AG10803 (cell line): ENCODE measurements at places on chromosomes 11 and 22.

DNA sequence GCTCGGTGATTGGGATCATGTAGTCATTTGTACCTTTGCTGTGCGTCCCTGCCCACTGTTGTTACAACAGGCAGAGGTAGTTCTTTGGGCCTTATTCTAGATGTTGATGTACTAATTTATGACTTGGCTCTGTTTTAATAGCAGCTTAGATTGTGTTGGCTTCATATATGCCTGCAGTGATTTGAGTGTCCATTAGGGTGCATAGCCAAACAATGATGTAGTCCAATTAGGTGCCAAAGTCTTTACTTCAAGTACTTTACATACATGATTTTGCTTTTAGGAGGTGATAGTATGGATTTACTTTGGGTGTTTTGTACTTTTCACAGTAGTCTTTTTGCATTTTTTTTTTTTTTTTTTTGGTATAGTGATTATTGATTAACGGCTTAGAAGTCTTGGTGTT, 46.4 kb downstream of the PPP6R3 start:
- no peak for DNase-seq

DNA sequence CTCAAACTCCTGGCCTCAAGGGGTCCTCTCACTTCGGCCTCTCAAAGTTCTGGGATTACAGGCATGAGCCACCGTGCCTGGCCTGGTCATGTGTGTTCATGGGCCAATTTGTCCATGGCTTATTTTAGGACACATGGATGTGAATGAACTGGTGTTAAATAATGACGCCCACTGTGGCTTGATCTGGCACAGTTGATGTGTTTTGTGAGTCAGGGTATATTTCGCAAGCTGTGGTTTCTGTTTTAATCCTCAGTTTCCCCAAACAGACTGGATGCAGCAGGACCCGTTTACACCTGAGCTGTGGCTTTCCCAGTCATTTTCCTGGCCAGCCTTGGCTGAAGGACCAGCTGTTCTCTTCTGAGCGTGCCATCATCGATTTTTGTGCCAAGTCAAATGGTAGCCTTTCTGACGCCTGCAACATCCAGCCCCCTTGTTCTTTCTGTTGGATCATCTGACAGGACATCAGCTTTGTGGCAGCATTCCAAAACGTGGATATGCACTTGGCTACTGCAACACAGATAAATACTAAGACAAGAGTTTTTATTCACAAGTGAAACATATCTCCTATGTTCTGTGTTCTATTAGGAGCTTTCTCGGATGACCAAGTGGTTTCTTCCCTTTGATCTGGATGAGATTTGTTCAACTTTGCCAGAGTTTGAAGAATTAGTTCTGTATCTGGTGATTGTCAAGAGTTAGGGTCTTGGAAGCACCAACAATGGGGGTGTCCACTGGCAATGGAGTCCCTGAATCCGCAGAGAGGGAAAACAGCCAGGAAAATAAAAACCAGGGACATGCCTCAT, 40.0 kb upstream of the SEPTIN5 start:
- DNase-seq = no peak

- DNase-seq = no peak
Observed at GRCh38 chr11:65851811-65852507, 6.0 kb downstream of the CFL1 start.

DNA sequence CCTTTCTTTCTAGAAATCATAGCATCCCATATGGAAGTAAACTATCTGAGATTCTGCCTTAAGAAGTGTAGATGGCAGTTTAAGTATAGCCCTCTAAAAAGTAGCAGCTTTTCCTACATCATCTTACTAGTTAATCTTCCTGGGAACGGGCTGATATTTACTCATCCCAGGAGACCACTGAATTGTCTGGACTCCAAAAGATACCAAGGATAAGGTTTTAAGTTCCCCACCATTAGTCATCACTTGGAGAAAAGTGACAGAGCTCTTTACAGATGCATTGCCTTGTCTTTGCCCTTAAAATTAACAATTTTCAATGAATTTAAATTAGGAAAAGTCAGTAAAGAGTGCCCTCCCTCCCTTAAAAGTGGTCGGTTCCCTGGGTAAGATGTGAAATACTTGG, 129.5 kb downstream of the MAML2 start:
- DNase-seq = peak; percentile 66

DNA sequence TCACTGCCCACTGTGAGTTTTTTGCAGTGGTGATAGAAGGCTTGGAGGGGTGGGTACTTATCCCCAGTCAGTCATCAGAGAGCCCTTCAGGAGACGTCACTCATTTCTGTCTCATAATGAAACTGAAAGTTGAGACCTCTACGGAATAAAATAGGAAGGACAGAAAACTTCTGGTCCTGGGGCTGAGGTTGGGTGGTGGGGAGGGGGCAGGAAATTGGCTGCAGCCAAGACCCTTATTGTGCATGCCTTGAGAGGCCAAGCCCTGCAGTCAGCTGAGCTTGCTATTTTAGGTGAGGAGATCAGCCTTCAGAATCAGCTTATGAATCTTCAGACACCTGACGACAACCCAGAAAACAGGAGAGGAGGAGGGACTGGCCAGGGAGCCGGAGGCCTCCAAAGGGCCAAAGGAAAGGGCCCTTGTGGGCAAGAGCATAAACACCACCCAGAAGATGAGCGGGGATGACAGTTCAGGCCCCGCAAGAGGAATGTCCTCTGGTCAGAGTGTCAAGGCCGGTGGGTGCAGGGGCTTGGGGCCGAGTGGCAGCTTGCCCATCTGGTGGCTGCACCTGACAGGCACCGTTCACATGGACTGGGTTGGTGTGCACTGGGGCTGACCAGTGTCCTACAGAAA, 17.9 kb upstream of the ADA2 start:
- DNase-seq = no peak

- DNase-seq = no peak
Observed at GRCh38 chr11:10580623-10581022, 12.2 kb upstream of the LYVE1 start.

GRCh38 chr22:30488121-30488520, 16.3 kb upstream of the SEC14L3 start:
- DNase-seq = no peak

GRCh38 chr22:26830837-26831236, 173.4 kb downstream of the MIAT start:
- DNase-seq = no peak

- DNase-seq = no peak
Observed at GRCh38 chr11:121538054-121538453, 85.3 kb upstream of the SORL1-AS1 start.

GRCh38 chr22:46433318-46433717, 97.8 kb downstream of the TRMU start:
- no peak for DNase-seq

DNA sequence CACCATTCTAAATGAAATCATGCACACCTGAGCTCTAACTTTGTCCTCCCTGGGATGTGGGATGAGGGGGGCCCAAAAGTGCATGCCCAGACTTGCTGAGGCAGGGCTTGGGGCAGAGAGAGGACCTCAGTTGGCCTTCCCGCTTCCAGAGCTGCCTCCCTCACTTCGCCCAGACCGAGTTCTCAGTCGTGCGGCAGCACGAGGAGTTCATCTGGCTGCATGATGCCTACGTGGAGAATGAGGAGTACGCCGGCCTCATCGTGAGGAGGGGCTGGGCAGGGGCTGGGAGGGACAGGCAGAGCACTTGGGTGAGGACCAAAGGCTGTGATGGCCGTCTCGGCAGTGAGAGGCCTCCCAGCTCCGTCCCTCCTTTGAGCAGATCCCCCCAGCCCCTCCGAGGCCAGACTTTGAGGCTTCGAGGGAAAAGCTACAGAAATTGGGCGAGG, 8.2 kb downstream of the CFL1 start:
- DNase-seq = no peak

DNA sequence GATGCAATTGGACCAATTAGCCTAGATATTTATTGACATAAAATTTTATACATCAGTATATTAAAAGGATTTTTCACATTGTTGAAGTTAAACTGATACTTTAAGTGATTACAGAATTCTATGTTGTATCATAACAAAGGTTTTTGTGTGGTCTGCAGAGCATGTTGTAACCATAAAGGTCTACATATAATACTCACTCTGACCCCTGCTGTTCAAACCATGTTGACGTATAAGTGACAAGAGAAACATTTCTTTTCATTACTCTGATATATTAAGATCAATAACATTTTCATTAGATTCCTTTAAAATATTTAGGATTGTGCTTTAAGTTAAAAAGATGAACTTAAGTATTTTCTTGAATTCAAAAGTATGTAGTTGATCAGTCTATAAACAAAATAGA, 63.9 kb downstream of the GAS2 start:
- no peak for DNase-seq

DNA sequence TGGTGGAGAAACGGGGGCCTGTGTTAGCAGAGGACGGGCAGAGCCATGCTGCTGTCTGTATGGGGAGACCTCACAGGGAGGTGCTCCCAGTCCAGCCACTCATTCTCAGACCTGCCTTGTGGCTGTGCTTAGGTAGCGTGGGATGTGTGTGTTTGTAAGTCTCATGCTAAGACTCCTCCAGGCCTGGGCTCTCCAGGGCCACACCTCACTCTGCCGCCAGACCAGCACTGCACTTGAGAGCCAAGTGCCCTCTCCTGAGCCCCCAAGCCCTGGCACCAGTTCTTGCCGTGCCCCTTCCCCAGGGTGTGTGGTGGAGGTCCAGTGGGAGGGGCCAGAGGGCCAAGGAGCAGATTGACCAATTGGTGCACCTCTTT, 108.8 kb downstream of the BCR start:
- DNase-seq = no peak

DNA sequence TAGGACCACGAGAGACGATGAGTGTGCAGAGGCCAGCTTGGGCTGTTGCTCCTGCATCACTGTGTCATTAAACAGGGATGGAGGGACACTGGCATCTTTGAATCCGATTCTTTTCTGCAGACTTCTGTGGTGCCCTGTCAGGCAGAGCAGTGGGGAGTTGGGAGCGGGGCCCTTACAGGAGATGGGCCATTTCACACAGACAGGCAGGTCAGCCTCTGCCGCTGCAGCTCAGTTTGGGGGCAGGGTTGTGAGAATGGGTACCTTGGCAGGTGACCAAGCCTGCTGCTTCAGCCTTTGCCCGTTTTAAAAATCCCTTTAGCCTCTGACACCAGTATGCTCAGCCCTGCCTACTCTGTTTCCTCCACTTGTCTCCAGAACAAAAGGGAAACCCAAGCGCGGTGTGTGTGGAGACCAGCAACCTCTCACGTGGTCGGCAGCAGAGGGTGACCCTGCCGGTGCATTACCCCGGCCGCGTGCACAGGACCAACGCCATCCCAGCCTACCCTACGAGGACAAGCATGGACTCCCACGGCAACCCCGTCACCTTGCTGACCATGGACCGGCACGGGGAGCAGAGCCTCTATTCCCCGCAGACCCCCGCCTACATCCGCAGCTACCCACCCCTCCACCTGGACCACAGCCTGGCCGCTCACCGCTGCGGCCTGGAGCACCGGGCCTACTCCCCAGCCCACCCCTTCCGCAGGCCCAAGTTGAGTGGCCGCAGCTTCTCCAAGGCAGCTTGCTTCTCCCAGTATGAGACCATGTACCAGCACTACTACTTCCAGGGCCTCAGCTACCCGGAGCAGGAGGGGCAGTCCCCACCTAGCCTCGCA, 12.6 kb downstream of the C22orf31 start:
- DNase-seq = no peak

- no peak for DNase-seq
Observed at GRCh38 chr22:50600538-50600937, at the start of gene MAPK8IP2. Gene MAPK8IP2 (plus strand): TSS chr22:50600793. CDS start chr22:50600819, 26 bp downstream.

- peak; percentile 54 for DNase-seq
Observed at GRCh38 chr11:34243600-34244464, 114.0 kb downstream of the ABTB2 start.

GRCh38 chr11:78248903-78249302, 60.2 kb downstream of the USP35 start:
- no peak for DNase-seq

DNA sequence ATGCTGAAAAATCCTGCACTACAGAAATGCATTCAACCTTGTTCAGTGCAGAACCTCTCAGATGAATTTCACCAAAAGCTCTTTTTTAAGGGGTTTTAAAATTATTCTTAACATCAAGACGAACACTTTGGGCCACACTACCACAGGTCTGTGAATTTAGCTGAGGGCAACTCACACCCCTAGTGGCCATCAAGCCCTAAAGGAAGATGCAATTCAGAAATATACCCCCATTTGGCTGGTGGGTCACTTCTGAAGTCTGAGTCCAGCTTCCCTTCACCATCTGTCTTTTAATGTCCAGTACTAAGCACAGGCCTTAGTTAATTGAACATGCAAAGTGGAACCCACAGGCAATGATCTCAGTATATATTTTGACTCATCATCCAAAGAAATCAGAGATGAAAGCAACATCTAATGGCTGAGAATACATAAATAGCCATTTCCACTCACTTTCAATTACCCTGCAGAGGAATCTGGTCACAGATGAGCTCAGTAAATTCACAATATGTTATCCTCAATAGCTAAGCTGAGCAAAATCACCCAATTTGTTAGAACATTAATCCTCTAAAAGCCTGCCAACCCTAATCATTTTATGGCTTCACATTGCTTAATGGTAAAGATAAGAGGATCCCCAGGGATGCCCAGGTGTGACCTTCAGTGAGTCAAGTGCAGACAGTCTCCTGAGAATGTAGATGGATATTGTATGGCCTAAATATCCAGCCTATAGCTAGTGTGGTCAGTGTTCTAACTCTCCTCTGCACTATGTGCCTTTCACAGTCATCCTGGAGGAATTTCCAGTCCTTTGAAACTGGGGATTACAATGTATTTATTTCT, 50.3 kb downstream of the FAM76B start:
- DNase-seq = no peak

- DNase-seq = no peak
Observed at GRCh38 chr11:125330462-125331325, 165.4 kb downstream of the FEZ1 start.

GRCh38 chr11:33802194-33802950, 28.1 kb upstream of the FBXO3 start:
- DNase-seq = peak; percentile 82

- DNase-seq = peak; percentile 1
Observed at GRCh38 chr11:104705490-104706190, 192.6 kb downstream of the CASP12 start.

DNA sequence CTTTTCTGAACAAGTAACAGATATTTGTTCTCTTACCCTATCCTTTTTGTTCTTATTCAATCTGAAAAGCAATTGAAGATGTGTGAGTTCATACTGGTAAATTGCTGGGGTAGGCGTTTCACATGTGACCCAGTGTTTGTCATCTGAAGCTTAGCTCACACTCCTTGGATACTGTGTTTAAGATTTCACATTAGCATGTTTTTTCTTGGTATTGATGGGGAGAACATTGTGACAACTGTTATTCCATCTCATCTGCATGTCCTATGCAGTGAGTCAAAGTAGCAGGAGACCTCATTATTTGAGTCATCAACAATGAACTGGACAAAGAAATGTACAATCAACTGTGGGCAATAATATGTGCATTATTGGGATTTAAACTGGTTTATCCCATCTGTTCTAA, 691.6 kb upstream of the ANO5 start:
- no peak for DNase-seq

- DNase-seq = peak; percentile 54
Observed at GRCh38 chr22:44325718-44326490, 13.2 kb upstream of the SHISAL1 start.

- DNase-seq = no peak
Observed at GRCh38 chr11:75380716-75381420, 18.4 kb upstream of the RPS3 start.

DNA sequence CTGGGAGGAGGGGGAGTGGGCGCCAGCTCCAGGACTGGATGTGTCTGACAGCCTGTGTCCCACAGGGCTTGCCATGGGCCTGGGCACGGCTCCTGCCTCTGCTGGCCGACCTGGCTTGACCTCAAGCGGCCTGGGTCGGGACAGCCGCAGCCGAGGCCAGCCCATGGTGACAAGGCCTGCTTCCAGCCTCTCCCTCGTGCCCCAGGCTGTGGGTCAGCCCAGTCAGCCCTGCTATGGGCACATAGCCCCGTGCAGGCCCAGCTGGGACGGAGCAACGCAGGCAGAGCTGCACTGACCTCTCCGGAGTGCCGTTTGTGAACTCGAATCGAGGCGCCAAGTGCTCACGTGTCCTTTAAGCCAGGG, 17.9 kb downstream of the OSBPL5 start:
- peak; percentile 31 for DNase-seq
